ENCODE measurements at places on chromosomes 12 and 14. TPM values are rescaled to one million over a fixed set of nuclear protein-coding genes. Genes with fewer than 3 reads are reported as not detected.

Gene SERPINA9
- total RNA-seq, result not detected

Gene DHH
- 0.44 TPM for total RNA-seq

Gene CMAS
- 20.3 TPM for total RNA-seq

Gene GTF2H3
- total RNA-seq, result 24.6 TPM

Gene C12orf60
- 1.3 TPM for total RNA-seq

Gene CFAP251
- 0.44 TPM for total RNA-seq

Gene TRPV4
- total RNA-seq, result 0.17 TPM

DNA sequence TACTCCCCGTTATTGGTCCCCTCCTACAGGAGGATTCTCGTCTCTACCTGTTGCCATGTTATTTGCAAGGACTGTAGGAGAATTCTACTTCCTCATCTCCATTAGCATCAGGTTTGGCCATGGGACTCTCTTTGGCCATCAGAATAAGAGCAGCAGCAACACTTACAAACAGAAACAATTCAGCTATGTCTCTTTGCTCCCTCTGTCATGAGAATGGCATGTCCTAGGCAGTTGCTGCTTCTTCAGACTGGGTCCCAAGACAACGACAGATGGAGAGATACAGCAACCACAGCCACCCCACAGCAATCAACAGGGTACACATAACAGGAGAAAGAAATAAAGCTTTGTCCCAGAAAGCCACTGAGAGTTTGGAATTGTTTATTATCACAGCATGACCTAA lies 19.7 kb downstream of the SLC41A2 start:
- no peak overlapping the region for H3K27ac ChIP-seq
- H3K36me3 ChIP-seq, result no peaks in the 10 kb centered on the region
- DNase-seq, result no peak
- no peak overlapping the region for H3K4me3 ChIP-seq
- H3K27me3 ChIP-seq, result no peaks in the 10 kb centered on the region

- H3K27ac ChIP-seq, result no peak overlapping the region
- no peaks in the 10 kb centered on the region for H3K27me3 ChIP-seq
- H3K4me1 ChIP-seq, result no peaks in the 10 kb centered on the region
- H3K36me3 ChIP-seq, result peaks cover 24% of the 10 kb centered on the region
- H3K4me3 ChIP-seq, result no peak overlapping the region
- no peak for DNase-seq
Measured at GRCh38 chr12:53714004-53714403, 13.2 kb downstream of the CALCOCO1 start.

- no peak for DNase-seq
- H3K27ac ChIP-seq, result no peak overlapping the region
- H3K4me3 ChIP-seq, result no peak overlapping the region
- H3K36me3 ChIP-seq, result no peaks in the 10 kb centered on the region
- no peaks in the 10 kb centered on the region for H3K4me1 ChIP-seq
Measured at GRCh38 chr12:23014749-23015148, 389.8 kb downstream of the ETNK1 start.

DNA sequence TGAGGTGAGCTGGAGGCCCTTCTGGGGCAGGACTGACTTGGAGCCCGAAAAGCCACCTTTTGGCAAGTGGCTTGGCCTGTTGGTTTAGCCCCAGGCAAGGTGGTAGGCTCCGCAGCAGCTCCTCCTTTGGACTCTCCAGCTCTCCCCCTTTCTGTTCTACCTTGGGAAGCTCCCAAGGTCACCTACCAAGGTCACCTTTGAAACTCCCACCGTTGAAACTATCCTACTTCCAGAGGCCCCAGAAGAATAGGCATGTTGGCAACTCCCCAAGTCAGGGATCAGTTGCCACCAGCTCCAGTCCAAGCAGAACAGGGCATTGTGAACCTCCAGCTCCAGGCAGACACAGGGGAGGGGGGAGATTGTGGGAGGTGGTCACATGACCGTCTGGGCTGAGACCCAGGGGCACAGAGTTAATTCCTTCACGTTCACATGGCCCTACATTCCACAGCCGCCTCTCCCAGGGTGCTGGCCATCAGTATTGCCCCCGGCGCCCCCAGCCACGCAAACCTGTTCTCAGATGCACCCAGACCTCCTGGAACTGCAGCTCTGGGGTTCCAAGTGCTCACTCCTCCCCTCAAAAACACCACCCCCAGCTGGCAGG lies 14.4 kb downstream of the IRF2BPL start:
- no peak overlapping the region for H3K27ac ChIP-seq
- H3K36me3 ChIP-seq, result no peaks in the 10 kb centered on the region
- no peak for DNase-seq
- peaks cover 15% of the 10 kb centered on the region for H3K4me1 ChIP-seq
- H3K27me3 ChIP-seq, result no peaks in the 10 kb centered on the region
- no peak overlapping the region for H3K4me3 ChIP-seq

GRCh38 chr12:109695961-109696461 lies 17.6 kb upstream of the FAM222A start:
- no peak overlapping the region for H3K4me3 ChIP-seq
- H3K4me1 ChIP-seq, result no peaks in the 10 kb centered on the region

DNA sequence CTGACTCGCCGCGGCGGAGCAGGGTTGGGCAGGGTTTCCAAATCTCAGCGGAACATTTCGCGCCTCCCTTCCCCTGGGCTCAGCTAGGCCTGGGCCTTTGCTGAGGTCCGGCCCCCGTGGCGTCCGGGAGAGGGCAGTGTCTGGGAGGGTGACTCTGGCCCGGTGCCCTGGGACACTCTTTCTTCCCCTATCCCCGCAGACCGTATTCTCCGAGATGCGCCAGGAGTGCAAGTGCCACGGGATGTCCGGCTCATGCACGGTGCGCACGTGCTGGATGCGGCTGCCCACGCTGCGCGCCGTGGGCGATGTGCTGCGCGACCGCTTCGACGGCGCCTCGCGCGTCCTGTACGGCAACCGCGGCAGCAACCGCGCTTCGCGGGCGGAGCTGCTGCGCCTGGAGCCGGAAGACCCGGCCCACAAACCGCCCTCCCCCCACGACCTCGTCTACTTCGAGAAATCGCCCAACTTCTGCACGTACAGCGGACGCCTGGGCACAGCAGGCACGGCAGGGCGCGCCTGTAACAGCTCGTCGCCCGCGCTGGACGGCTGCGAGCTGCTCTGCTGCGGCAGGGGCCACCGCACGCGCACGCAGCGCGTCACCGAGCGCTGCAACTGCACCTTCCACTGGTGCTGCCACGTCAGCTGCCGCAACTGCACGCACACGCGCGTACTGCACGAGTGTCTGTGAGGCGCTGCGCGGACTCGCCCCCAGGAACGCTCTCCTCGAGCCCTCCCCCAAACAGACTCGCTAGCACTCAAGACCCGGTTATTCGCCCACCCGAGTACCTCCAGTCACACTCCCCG lies 3.0 kb downstream of the WNT1 start:
- no peaks in the 10 kb centered on the region for H3K36me3 ChIP-seq
- peaks cover 6% of the 10 kb centered on the region for H3K27me3 ChIP-seq
- H3K4me3 ChIP-seq, result peak overlapping the region; percentile 29
- peak overlapping the region; percentile 29 for H3K27ac ChIP-seq
- peak; percentile 74 for DNase-seq
- H3K4me1 ChIP-seq, result peaks cover 47% of the 10 kb centered on the region

GRCh38 chr12:25797386-25797785 lies 161.1 kb upstream of the RASSF8 start:
- H3K36me3 ChIP-seq, result no peaks in the 10 kb centered on the region
- H3K4me3 ChIP-seq, result no peak overlapping the region
- no peaks in the 10 kb centered on the region for H3K27me3 ChIP-seq

DNA sequence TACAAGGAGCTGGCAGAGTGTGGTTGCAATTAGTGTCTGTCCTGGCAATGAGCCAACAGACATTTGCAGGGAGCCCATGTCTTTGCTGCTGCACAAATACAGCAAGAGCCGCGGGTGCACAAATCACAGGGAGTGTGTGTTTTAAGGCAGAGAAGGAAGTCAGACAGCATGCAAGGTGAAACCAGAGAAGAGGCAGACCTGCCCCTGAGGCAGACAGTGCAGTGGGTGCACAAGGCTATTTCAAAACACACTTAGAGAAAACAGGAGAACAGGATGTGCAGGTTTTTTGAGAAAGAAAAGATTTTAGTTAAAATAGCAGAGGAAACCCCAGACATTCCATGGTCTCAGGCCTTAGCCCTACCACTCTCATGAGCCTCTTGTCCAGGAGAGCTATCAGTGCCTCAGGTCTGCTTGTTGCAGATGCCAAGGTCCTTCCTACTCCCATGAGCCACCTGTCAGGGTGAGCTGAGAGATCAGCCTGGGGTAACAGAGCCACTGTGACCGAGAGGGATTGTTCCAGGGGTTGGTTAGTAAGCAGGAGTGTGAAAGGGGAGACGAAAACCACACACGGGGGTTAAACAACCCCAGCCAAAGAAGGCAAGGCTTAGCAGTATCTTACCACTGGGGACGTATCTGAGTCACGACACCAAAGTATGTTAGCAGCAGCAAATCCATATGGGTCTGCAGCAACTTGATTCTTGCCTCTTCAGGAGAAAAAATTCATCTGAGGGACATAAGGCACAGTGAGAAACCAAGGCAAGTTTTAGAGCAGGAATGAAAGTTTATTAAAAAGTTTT lies 78.1 kb downstream of the C14orf132 start:
- H3K27me3 ChIP-seq, result no peaks in the 10 kb centered on the region
- H3K4me3 ChIP-seq, result no peak overlapping the region
- H3K27ac ChIP-seq, result no peak overlapping the region
- DNase-seq, result no peak
- no peaks in the 10 kb centered on the region for H3K36me3 ChIP-seq

GRCh38 chr12:124904306-124905098 lies 9.9 kb downstream of the UBC start:
- H3K27ac ChIP-seq, result no peak overlapping the region
- H3K4me3 ChIP-seq, result no peak overlapping the region
- H3K27me3 ChIP-seq, result no peaks in the 10 kb centered on the region
- no peaks in the 10 kb centered on the region for H3K36me3 ChIP-seq
- H3K4me1 ChIP-seq, result peaks cover 11% of the 10 kb centered on the region
- no peak for DNase-seq

- H3K4me3 ChIP-seq, result no peak overlapping the region
- no peaks in the 10 kb centered on the region for H3K27me3 ChIP-seq
- H3K27ac ChIP-seq, result no peak overlapping the region
- H3K36me3 ChIP-seq, result peaks cover 6% of the 10 kb centered on the region
- DNase-seq, result no peak
- H3K4me1 ChIP-seq, result peaks cover 53% of the 10 kb centered on the region
Measured at GRCh38 chr12:131959641-131960589, 10.2 kb downstream of the EP400 start.

- no peak overlapping the region for H3K27ac ChIP-seq
- peaks cover 12% of the 10 kb centered on the region for H3K4me1 ChIP-seq
- no peaks in the 10 kb centered on the region for H3K27me3 ChIP-seq
- H3K36me3 ChIP-seq, result peaks cover 93% of the 10 kb centered on the region
Measured at GRCh38 chr14:91289464-91289863, 45.0 kb upstream of the GPR68 start.

DNA sequence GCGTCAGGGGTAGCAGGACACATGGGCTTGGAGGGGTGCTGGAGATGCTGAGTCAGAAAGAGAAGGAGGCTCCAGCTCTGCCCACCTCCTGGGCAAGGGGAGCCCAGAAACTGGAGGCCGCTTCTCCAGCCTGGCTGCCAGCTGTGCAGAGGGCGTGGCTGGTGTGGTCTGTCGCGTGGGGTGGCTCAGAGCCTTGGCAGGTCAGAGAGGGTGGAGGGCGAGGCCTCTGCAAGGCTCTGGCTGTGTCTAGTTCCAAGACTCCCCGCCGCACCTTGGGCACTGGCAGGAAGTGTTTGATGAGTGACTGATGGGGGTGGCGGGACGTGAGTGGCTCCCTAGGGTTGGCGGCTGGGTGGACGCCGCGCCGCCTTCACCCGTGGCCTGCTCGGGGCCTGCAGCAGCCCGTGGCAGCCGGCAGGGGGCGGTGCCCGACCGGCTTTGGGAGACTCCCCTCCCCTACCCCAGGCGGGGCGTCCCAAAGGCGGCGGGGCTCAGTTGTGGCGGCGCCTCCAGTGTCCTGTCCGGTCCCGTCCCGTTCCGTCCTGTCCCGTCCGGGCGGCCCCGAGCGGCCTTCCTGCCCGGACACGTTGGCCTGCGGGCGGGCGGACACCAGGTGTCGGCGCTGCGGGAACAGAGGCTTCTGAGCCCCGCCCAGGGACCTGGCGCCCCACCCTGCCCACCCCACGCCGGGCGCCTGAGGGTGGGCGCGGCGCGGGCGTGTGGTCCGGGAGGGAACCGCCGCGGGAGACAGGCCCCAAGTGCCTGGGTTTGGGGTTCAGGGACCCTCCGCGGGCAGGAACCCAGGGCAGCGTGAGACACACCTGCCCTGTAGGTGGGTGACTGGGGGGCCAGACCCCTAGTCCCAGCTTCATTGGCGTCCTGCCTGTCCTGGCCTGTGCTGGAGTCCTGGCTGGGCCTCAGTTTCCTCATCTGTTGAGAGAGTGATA lies 39.7 kb downstream of the KRT80 start:
- no peak overlapping the region for H3K4me3 ChIP-seq
- no peaks in the 10 kb centered on the region for H3K27me3 ChIP-seq
- peaks cover 51% of the 10 kb centered on the region for H3K4me1 ChIP-seq
- peak; percentile 82 for DNase-seq

GRCh38 chr12:86675197-86675596 lies 419.0 kb upstream of the MGAT4C start:
- no peaks in the 10 kb centered on the region for H3K4me1 ChIP-seq
- H3K27me3 ChIP-seq, result no peaks in the 10 kb centered on the region
- H3K27ac ChIP-seq, result no peak overlapping the region
- no peak overlapping the region for H3K4me3 ChIP-seq
- DNase-seq, result no peak
- no peaks in the 10 kb centered on the region for H3K36me3 ChIP-seq
